Calu3 (cell line): ENCODE measurements at places on chromosomes 7 and 10. TPM values are rescaled to one million over a fixed set of nuclear protein-coding genes. Genes with fewer than 3 reads are reported as not detected.

- H3K4me3 ChIP-seq = no peak overlapping the region
- H3K36me3 ChIP-seq = no peaks in the 10 kb centered on the region
- H3K4me1 ChIP-seq = no peaks in the 10 kb centered on the region
- peaks cover 54% of the 10 kb centered on the region for H3K27me3 ChIP-seq
These were observed 47.5 kb downstream of the JAKMIP3 start for GRCh38 chr10:132113206-132113605.

- no peaks in the 10 kb centered on the region for H3K27me3 ChIP-seq
- H3K36me3 ChIP-seq = no peaks in the 10 kb centered on the region
These were observed 84.7 kb downstream of the CACNA2D1 start for GRCh38 chr7:82358923-82359322.

DNA sequence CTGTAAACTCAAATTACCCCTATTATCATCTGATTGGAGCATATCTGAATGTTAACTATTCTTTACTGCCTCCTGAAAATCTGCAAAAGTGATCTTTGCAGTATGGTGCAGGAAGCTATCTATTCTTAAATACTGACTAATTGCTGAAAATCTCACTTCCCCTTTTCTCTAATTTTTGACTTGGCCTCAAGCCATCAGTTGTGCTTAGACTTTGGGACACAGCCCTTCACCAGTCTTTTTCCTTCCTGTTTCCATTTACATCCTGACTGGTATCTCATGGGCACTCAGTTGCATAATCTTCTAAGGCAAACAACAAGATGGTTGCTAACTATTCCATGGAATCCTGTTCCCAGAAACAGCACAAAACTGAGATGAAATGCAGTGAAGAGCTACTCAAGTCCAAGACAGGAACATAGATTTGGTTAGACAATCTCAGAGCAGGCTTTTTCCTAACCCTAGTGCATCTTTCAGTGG lies 228.5 kb downstream of the SORCS1 start:
- H3K27me3 ChIP-seq = no peaks in the 10 kb centered on the region
- no peaks in the 10 kb centered on the region for H3K4me1 ChIP-seq
- no peak overlapping the region for H3K4me3 ChIP-seq
- DNase-seq = no peak
- H3K27ac ChIP-seq = no peak overlapping the region

DNA sequence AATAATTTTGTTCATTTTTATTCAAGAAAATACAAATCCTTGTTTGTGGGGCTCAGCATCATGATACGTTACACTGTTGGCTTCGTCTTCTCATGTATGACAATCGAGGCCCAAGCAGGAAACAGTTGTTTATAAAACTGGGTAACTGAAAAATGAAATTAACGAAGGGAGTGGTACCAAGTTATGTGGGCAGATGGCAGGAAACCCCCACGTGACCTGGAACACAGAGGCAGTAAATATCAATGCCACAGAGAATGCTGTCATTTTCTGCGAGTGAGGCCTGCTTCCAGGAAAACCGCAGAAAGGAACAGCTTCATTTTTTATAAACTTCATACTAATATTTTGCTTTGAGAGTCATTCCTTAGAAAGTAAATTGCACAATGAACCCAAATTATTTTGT lies 201.0 kb upstream of the ADARB2 start:
- H3K4me1 ChIP-seq = no peaks in the 10 kb centered on the region
- no peaks in the 10 kb centered on the region for H3K27me3 ChIP-seq
- H3K27ac ChIP-seq = no peak overlapping the region
- no peaks in the 10 kb centered on the region for H3K36me3 ChIP-seq

GRCh38 chr10:4533621-4534020 lies 292.4 kb upstream of the AKR1E2 start:
- no peak overlapping the region for H3K4me3 ChIP-seq
- H3K27ac ChIP-seq = no peak overlapping the region
- H3K36me3 ChIP-seq = no peaks in the 10 kb centered on the region

DNA sequence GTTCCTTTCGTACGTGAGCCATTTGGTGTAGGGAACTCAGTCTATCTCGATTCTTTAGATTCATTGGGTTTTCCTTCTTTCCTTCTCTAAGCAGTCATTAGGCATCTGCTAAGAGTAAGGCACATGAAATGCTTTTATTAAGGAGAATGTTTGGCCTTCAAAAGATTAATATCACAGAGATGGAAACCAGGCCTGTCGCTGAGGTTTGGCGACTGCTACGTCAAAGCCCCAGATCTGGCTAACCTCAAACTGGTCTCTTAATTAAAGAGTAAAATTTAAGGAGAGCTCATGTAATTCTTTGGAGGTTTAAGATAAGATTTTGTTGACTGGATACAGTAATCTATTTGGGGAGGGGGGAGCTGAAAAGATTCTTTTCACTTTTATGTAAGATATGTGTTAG lies 189.8 kb downstream of the JCAD start:
- no peak for DNase-seq
- peaks cover 15% of the 10 kb centered on the region for H3K4me1 ChIP-seq
- H3K4me3 ChIP-seq = no peak overlapping the region
- peaks cover 13% of the 10 kb centered on the region for H3K36me3 ChIP-seq
- no peak overlapping the region for H3K27ac ChIP-seq
- H3K27me3 ChIP-seq = no peaks in the 10 kb centered on the region

- H3K4me1 ChIP-seq = peaks cover 49% of the 10 kb centered on the region
- peaks cover 12% of the 10 kb centered on the region for H3K36me3 ChIP-seq
- no peaks in the 10 kb centered on the region for H3K27me3 ChIP-seq
- DNase-seq = no peak
These were observed 113.4 kb upstream of the SHH start for GRCh38 chr7:155925682-155926081.

DNA sequence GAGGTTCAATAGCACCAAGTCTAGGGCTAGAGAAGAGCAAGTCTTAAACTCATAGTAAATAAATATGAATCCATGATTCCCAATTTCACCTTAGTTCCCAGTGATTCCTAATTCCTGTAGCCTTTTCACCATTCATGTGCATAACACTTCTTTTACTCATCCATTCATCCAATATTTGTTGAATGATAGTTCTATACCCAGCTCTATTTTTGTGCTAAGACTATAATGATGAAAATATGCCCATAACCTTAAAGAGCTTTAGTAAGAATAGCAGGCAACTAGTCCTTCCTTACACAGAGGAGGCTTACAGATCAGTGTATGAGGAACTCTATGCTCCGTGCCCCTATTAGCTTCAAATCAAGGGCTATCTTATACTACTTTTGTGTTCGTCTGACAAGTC lies 280.2 kb upstream of the CHRM2 start:
- H3K27ac ChIP-seq = no peak overlapping the region
- no peaks in the 10 kb centered on the region for H3K4me1 ChIP-seq
- H3K27me3 ChIP-seq = no peaks in the 10 kb centered on the region
- H3K36me3 ChIP-seq = no peaks in the 10 kb centered on the region

- H3K27me3 ChIP-seq = peaks cover 36% of the 10 kb centered on the region
- no peaks in the 10 kb centered on the region for H3K36me3 ChIP-seq
- no peak overlapping the region for H3K27ac ChIP-seq
- no peak overlapping the region for H3K4me3 ChIP-seq
These were observed 317.9 kb upstream of the NFE2L3 start for GRCh38 chr7:25834050-25834449.

- no peaks in the 10 kb centered on the region for H3K4me1 ChIP-seq
- no peak overlapping the region for H3K4me3 ChIP-seq
- no peaks in the 10 kb centered on the region for H3K27me3 ChIP-seq
- no peak for DNase-seq
- H3K27ac ChIP-seq = no peak overlapping the region
These were observed 245.9 kb upstream of the RHOBTB1 start for GRCh38 chr10:61189912-61190311.

DNA sequence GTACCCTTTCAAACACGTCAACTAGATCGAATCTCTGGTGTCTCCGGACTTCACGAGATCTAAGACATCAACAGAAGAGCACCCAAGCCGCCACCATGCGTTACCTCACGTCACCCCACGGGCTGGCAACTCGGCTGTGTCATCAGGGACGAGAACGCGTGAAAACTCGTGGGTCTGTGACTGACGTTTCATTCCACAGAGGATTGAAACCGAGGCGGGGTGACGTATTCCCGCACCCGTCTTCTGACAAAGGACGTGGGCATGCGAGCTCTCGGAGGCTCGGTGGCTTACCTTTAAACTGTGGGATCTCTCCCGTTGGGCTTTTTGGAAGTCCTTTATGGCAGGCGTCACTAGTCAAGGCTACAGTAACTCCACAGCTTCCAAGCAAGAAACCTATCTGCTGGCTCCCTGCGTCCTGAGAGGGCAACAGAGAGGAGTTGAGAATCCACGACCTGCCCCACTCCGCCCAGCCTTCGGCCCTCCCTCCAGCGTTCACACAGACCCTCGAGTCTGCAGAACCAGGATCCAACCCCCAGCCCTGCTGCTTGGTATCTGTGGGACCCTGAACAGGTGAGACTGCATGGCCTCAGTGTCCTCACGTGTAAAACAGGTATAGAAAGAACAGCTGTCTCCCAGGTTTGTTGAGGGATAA lies 255.3 kb downstream of the ZMYND11 start:
- H3K4me3 ChIP-seq = no peak overlapping the region
- no peak overlapping the region for H3K27ac ChIP-seq
- H3K27me3 ChIP-seq = no peaks in the 10 kb centered on the region
- no peaks in the 10 kb centered on the region for H3K4me1 ChIP-seq
- DNase-seq = no peak

DNA sequence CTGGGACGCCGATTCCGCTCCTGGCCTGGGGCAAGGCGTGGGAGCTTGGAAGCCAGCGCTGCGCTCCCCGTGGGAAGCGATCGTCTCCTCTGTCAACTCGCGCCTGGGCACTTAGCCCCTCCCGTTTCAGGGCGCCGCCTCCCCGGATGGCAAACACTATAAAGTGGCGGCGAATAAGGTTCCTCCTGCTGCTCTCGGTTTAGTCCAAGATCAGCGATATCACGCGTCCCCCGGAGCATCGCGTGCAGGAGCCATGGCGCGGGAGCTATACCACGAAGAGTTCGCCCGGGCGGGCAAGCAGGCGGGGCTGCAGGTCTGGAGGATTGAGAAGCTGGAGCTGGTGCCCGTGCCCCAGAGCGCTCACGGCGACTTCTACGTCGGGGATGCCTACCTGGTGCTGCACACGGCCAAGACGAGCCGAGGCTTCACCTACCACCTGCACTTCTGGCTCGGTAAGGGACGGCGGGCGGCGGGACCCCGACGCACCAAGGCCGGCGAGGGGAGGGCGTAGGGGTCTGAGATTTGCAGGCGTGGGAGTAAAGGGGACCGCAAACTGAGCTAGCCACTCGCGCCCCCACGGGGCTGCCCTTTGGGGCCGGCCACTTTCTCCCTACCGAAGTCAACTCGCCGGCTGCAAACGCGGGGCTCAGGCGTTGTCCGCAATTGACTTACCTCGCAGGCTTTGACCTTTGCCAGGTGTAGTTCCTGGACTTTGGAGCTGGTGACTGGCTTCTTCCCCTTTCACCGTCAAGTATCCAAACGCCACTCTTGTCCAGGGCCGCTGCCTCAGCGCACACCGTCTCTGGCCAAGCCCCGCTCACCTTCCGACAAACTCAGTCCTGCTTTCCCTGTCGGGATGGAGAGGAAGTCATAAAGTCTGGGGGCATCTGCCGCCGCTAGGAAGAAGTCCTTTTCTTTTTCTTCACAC lies at the start of gene SCIN:
Gene SCIN (plus strand): TSS at position 187 of the 928 bp plus-strand sequence. CDS start 67 bp downstream, at position 254.
- peaks cover 33% of the 10 kb centered on the region for H3K4me1 ChIP-seq
- H3K27me3 ChIP-seq = no peaks in the 10 kb centered on the region
- peak; percentile 77 for DNase-seq
- peak within 1 kb of the TSS; percentile 76 for H3K27ac ChIP-seq
- peak within 1 kb of the TSS; percentile 83 for H3K4me3 ChIP-seq
- peaks cover 25% of the 10 kb centered on the region for H3K36me3 ChIP-seq

DNA sequence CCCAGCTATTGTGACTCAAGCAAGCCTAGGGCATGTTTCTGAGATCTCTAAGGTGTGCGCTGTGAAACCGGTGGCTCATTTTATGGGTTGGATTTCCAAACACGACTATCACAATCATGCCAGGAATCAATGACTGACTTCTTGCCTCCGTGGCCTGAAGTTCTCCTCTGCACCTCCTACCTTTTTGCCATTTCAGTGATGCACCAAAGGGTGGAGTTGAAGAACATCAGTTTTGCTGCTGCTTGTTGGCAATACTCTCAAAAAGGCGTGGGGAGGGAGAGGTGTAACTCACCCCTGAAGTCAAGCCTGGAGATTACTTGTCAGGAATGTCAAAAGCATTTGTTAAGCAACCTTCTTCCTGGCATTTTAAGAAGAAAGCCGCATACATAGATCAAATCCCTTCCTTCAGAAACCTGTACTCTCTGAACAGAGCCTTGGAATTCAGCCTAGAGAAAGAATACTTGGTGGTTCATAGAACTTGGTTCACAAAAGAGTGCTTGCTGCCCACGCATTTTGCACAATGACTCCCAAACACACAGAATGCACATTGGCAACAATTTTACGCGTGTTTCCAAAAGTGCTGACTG lies 41.0 kb downstream of the KIAA1217 start:
- H3K27ac ChIP-seq = no peak overlapping the region
- no peaks in the 10 kb centered on the region for H3K36me3 ChIP-seq
- no peak for DNase-seq
- peaks cover 16% of the 10 kb centered on the region for H3K4me1 ChIP-seq

DNA sequence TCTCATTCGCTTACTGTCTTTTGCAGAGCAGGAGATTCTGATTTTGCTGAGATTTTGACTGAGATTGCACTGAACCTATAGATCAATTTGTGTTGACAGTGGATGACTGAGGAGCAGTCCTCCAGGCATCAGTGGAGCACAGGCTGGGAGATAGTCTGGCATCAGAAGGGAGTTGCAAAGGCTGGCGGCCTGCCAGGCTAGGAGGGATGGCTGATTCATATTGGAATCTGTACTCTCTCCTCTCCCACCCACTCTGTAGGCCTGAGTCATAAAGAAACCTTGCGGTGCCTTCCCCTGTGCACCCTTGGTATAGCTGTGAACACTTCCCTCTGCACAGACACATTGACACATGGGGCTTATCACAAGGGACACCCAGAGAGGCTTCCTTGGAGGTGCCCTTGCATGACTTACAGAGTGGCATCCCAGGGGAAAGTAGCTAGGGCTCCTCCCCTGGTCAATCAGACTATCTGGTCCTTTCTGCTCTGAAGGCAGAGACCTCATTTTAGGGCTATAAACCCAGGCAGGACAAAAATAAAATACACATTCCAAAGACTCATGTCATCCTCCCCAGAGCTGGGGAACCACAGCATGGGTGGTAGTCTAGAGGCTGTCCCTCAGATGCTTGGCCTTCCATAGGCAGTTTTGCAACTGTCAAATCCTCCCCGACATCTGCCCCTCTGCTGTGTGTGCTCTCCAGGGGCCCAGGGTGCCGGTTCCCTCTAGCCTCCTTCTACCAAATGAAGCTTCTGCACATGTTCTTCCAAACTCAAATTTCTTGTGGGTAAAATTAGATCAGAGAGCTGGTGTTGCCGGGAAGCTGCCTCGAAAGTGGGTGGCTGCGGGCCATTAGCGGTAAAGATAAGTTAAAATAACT lies 37.4 kb upstream of the EEPD1 start:
- peak overlapping the region; percentile 57 for H3K4me3 ChIP-seq
- peak overlapping the region; percentile 93 for H3K27ac ChIP-seq
- peak; percentile 94 for DNase-seq
- no peaks in the 10 kb centered on the region for H3K36me3 ChIP-seq

- H3K27me3 ChIP-seq = no peaks in the 10 kb centered on the region
- no peak overlapping the region for H3K27ac ChIP-seq
- H3K4me3 ChIP-seq = no peak overlapping the region
- DNase-seq = no peak
These were observed 45.6 kb downstream of the JCAD start for GRCh38 chr10:30013757-30014156.

Gene TMEM176B
- 3.1 and 7.3 TPM in 2 replicates for total RNA-seq

Gene NRCAM
- total RNA-seq = 11.1 and 15.0 TPM in 2 replicates

Gene WDFY4
- total RNA-seq = not detected in 2 replicates

Gene TAS2R41
- not detected in 2 replicates for total RNA-seq

Gene CUZD1
- total RNA-seq = 0.93 and 1.5 TPM in 2 replicates

Gene PITRM1
- total RNA-seq = 65.8 and 70.4 TPM in 2 replicates
